ENCODE measurements at places on chromosomes 2 and 18. TPM values are rescaled to one million over a fixed set of nuclear protein-coding genes. Genes with fewer than 3 reads are reported as not detected.

DNA sequence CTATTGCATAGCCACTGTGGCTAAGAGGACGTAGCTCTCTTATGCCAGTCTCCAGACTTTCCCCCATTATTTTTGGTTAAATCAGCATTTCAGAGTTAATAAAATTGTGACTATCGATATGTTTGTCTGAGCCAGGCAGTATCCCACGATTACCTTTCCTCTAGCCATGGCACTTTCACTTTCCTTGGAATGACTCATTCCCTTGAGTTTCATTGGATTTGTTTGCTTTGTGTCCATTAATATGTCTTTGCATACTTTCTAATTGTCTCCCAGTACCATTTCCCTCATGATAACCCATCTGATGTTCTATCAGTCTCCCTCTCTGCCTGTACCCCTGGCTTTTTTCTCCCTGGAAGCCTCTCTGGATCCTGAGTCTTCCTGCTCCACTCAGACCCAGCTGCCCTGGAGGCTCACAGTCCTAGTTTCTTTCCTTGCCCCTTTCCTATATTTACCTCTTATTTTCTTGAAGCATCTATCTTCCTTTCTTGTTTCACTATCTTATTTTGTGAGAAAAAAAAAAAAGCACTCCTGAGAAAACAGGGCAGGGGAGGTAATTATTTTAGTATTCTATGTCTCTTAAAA, 126.1 kb downstream of the MTX2 start:
- H3K4me1 ChIP-seq: no peaks in the 10 kb centered on the region
- H3K4me3 ChIP-seq: no peak overlapping the region

DNA sequence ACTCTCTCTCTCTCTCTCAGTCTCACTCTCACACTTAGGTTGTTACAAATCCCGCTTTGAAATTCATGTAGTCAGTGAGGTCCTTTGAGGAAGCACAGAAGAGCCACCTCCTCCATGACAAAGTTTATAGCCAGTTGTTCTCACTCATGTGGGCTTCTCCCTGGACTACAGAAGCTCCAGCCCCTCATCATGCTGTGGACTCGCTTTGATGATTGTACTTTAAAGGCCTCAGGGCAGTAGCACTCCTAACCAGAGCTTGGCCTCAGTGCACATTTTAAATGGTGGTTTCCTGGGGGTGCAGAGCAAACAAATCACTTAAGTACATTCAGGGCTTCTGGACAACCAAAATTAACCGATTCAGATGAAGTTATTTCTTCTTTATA, 115.7 kb downstream of the MTCL1 start:
- no peaks in the 10 kb centered on the region for H3K36me3 ChIP-seq
- no peak overlapping the region for H3K4me3 ChIP-seq
- no peak overlapping the region for H3K27ac ChIP-seq

DNA sequence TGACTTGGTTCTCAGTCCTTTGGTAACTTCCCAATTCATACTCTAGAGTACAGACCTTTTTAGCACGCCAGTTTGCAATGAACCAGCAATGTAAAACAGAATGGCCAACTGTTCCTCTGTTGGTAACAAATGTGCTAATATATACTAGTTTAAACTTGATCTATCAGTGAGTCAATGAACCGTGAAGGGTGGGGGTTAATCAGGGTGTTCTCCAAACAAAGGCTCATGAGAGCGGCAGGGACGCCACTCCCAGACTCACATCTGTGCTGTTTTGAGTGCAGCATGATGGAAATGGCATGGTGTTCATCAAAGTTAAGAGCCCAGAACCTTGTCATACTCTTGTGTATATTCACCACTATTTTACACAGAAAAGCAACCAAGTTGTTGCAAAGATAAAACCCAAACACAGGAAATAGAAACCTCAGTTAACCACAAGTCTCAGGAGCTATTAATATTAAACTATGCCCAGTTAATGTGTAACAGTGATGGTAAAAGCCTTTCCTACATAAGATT, 70.3 kb downstream of the CERKL start:
- H3K36me3 ChIP-seq: no peaks in the 10 kb centered on the region
- DNase-seq: no peak
- no peak overlapping the region for H3K27ac ChIP-seq
- H3K4me3 ChIP-seq: no peak overlapping the region

DNA sequence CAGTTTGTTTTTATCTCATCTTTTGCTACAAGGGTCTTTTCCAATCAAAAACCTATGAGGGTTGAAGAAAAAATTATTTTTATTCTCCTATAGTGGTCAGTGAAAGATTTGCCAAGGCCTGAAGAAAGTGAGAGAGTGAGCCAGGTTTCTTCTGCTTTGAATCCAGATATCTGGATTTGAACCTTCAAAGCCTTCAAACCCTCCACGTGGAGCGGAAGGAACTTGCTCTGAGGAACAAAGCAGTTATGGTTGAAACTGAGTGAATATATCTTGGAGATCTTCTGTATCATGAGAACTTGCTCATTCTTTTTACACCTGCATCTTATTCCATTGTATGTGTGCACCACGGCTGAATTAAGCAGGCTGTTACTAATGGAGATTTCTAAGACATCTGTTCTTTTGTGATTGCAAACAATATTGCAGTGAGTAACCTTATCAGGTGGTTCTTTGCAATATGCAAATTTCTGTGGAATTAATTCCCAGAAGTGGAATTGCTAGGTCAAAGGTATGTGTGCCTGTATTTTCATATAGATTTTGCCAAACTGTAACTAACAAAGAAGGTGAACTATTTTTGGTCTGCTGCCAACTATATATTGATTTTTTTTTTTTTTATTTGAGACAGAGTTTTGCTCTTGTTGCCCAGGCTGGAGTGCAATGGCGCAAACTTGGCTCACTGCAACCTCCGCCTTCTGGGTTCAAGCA, 147.9 kb downstream of the B3GNT2 start:
- H3K27me3 ChIP-seq: no peaks in the 10 kb centered on the region
- no peak overlapping the region for H3K27ac ChIP-seq

DNA sequence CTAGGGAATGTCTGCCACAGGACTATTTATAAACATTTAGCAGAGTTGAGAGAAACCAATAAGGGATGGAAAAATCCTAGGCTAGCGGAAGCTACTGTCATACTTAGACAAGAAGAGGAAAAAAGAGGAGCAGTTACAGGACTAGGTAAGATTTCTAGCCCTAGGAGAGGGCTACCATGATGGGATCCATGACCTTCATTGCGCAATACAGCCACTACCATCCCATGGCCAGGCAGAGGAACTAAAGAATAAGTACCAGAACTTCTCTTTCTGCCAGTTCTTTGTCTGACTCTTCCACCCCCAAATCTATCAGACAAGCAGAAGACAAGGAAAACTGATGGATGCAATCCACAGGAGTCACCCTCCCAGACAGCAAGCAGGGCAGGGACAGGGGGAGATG, 417.0 kb upstream of the CHST9 start:
- no peak overlapping the region for H3K27ac ChIP-seq
- DNase-seq: no peak
- H3K4me1 ChIP-seq: no peaks in the 10 kb centered on the region
- no peak overlapping the region for H3K4me3 ChIP-seq
- no peaks in the 10 kb centered on the region for H3K36me3 ChIP-seq

GRCh38 chr2:39469807-39470206, 32.7 kb upstream of the MAP4K3 start:
- no peaks in the 10 kb centered on the region for H3K4me1 ChIP-seq
- no peak overlapping the region for H3K27ac ChIP-seq
- H3K27me3 ChIP-seq: no peaks in the 10 kb centered on the region
- H3K4me3 ChIP-seq: no peak overlapping the region
- DNase-seq: no peak

DNA sequence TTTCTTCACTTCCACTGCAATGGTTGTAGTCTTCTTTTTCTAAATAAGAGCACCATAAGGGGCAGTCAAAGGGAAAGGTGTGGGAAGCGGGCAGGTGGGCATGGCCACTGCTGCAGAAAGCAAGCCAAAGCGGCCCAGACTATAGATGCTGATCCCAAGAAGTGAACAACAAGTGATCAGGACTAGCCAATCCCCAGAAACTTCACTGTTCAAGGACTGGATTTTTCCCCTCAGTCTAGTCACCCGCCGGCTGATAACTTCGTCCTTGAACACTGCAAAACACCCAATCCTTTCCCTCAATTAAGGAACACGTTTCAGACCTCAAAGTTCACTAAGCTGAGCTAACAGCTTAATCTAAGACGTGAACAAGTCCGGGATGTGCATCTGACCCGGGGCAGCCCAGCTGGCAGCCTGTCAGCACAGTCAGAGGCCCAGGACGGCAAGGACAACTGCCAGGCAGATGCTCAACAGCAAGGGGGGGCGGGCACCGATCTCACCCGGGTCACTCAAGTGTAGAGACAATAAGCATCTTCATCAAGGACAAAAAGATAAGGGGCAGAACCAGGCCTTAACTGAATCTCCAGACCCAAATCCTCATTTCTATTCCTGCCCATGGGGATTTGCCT, 59.8 kb downstream of the HDLBP start:
- no peaks in the 10 kb centered on the region for H3K4me1 ChIP-seq
- H3K36me3 ChIP-seq: peaks cover 28% of the 10 kb centered on the region
- no peaks in the 10 kb centered on the region for H3K27me3 ChIP-seq
- no peak for DNase-seq
- H3K4me3 ChIP-seq: no peak overlapping the region
- H3K27ac ChIP-seq: no peak overlapping the region

GRCh38 chr2:27378096-27378808, 2.3 kb downstream of the ZNF513 start:
- no peaks in the 10 kb centered on the region for H3K27me3 ChIP-seq

CRYGB gene
- total RNA-seq: not detected
